Heart right ventricle (tissue), 16 donors: ENCODE measurements at places on chromosomes 2 and 18. TPM values are rescaled to one million over a fixed set of nuclear protein-coding genes. Genes with fewer than 3 reads are reported as not detected.
A peak's percentile ranks its signal among the peaks of the same experiment; 100 is the strongest.

SALL3 gene
- not detected for total RNA-seq

ABCG8 gene
- total RNA-seq = not detected

DOK6 gene
- 2.3 TPM for total RNA-seq

- DNase-seq = peak; percentile 77
Observed at GRCh38 chr2:68319398-68320117, at the start of gene CNRIP1. Gene CNRIP1 (minus strand): TSS chr2:68319949. CDS start chr2:68319400, 549 bp downstream.

DNA sequence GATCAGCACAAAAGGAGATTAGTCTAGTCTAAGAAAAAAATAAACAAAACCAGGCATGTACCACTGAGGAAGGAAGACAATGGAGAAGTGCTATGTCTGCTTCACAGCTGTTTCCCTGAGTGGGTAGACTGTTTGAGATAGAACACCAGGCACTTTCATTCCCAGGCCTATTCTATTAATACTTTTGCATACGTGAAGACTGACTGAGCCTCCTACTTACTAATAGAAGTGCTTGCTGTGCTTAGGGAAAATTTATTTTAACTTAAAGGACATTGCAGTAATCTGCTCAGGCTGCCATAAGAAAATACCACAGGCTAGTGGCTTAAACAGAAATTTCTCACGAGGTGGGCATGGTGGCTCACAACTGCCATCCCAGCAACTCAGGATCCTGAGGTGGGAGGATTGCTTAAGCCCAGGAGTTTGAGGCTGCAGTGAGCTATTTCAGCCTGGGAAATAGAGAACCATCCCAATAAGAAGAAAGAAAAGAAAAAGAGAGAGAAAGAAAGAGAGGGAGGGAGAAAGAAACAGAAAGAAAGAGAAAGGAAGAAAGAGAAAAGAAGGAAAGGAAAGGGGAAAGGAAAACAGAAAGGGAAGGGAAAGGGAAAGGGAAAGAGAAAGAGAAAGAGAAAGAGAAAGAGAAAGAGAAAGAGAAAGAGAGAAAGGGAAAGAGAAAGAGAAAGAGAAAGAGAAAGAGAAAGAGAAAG, 33.0 kb downstream of the CMPK2 start:
- DNase-seq = no peak

DNA sequence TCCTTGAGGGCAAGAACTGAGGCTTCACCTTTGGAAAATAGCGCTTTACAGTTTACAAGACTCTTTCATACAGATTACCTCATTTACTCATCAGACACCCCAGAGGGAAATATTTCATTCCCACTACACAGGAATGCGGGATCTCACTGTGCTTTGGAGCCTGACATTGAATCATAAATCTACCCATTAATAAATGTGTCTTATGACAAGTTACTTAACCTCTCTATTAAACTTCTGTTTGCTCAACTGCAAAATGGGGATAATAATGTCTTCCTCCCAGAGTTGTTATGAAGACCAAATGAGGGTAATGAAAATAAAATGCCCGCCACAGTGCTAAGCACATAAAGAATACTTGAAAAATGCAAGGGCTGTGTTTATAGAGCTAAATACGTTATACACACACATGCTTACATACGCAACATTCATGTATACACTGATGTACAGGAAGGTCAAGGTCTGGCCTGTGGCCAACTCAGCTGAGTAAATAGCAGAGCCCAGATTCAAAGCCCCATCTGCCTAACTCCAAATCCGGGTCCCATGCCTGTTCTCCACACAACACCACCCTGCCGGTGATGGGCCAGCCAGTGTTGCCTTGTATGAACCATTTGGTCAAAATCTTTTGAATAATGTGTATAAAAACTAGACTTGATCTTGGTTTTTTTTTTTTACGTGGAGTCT, 77.8 kb upstream of the STPG4 start:
- no peak for DNase-seq

DNA sequence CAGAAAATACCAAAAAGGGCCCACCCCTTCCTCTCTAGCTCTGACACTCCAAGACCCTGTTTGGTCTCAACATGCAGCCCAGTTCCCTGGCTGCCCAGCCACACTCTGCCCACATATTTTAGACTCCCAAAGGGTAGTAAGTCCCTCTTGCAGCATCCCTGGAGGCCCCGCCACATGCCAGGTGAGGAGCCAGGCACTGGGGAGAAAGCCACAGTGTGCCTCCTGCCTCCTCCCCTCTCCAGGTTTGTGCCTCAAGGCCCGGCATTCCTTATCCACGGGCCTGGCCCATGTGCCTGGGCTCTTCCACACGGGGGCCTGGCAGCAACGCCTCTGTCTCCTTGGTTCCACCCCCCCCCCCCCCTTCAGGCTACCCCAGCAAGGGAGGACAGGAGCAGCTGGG, 75.5 kb downstream of the HS1BP3 start:
- DNase-seq = no peak

GRCh38 chr18:31101183-31102024, 817 bp downstream of the DSC2 start:
- peak; percentile 66 for DNase-seq

DNA sequence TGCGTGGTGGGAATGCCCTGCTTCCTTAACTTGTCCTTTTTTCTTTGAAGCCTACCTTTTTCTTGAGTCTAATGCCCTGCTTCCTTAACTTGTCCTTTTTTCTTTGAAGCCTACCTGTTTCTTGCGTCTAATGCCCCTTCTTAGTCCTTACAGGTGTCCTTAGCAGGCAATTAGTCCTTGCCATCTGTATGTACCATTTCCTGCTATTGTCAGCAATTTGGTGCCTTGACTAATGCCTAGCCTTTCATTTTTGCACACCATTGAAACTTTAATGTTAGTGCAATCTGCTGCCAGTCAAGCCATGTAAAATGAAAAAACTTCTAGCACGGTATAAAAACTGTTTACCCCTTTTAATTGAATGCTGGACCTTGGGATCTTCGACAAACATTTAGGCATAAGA, 4.3 kb downstream of the KDM3A start:
- DNase-seq = no peak

DNA sequence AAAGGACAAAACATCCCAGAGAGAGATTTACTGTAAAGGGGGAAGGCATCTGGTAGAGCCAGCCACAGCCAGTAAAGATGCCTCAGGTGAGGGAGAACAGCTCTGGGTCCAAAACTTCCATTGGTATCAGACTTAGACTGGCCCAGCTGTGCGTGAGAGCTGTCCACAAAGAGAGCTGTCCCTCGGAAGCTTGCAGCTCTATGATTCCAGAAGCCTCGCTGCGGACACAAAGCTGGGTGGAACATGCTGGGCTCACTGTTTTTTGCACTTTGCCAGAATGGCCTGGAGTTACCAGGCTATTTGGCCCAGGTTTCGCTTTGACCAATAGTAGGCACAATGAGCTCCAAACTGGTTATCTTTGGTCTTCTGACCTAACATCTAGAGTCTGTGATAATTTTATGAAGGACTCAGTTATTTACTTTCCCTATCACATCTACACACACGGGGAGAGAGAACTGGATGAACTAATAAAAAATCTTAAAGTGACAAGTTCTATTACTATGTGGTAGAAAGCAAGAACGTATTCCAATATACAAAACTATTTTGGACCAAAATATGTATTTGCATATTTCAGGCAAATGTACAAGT, 101.9 kb downstream of the DNER start:
- DNase-seq = no peak
